ENCODE measurements at places on chromosomes 16 and 17.

DNA sequence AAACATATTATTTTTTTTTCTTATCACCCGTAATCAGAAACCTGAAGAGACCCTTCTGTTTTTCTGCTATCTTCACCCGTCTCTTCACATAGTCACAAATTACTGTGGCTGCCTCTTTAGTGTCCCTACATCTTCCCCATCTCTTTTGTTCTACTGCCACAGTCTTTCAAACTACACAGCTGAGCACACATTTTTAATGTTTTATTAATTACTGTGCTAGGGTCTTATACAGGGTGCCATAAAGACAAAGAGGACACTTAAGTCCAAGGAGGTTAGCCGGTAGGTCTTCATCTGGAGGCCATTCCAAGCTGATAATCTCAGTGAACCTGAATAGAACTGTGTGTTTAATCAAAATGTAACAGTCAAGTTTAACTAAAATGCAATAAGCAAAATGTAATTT lies 20.7 kb downstream of the CNTNAP4 start:
- DNase-seq = no peak

DNA sequence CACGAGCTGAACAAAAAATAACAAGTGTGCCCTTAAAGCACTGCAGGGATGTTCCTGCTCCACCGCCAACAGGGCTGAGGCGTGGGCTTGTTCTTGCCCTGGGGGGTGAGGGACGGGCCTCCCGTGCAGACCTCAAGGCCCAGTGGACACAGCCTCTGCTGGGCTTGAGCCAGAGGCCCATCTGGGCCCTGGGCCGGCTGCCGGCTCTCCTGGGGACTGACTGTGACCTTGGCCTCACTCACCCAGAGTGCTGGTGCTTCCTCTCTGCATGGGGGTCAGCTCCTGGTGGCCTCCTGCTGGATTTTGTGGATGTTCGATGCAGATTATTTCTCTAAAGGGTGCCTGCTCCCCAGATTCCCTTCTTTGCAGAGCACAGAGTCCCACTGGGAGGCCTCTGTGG lies 54.2 kb upstream of the CDR2 start:
- no peak for DNase-seq

GRCh38 chr16:4378999-4379690 lies 7.5 kb downstream of the VASN start:
- no peak for DNase-seq

DNA sequence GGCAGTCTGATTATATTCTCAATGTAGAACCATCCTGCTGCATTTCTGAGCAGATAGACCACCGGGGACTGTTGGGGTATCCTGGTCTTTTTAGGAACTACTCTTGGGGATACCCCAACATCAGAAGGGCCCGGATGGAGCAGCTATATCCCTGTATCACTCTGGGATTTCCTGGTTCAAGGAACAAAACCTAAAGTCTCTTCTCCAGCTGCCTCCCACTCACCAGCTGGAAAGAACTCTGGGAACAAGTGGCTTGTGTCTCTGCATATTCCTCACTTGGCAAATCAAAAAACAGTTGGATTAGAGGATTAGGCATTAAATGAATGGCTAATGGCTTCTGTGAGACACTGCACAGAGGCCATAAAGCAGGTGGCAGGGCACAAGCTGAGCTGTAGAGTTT lies 62.3 kb upstream of the HS3ST2 start:
- no peak for DNase-seq

- no peak for DNase-seq
These were observed 19.3 kb downstream of the KNOP1 start for GRCh38 chr16:19698480-19699465.

GRCh38 chr17:52420555-52421078 lies 262.1 kb upstream of the CA10 start:
- no peak for DNase-seq

DNA sequence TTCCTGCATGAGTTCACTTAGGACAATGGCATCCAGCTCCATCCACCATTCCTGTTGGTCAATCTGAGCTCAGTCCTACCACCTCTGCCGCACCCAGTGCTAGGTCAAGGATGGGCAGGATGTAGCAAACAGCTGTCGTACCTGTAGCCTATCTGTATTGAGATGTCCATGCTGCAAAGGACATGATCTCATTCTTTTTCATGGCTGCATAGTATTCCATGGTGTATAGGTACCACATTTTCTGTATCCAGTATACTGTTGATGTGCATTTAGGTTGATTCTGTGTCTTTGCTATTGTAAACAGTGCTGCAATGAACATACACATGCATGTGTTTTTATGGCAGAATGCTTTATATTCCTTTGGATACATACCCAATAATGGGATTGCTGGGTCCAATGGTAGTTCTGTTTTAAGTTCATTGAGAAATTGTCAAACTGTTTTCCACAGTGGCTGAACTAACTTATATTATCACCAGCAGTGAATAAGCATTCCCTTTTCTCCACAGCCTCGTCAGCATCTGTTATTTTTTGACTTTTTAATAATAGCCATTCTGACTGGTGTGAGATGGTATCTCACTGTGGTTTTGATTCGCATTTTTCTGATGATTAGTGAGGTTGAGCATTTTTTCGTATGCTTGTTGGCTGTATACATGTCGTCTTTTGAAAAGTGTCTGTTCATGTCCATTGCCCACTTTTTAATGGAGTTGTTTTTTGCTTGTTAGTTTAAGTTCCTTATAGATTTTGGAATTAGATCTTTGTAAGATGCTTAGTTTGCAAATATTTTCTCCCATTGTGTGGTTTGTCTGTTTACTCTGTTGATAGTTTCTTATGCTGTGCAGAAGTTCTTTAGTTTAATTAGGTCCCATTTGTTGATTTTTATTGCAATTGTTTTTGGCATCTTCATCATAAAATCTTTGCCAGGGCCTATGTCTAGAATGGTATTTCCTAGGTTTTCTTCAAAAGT lies 7.2 kb upstream of the MRTFB start:
- no peak for DNase-seq

DNA sequence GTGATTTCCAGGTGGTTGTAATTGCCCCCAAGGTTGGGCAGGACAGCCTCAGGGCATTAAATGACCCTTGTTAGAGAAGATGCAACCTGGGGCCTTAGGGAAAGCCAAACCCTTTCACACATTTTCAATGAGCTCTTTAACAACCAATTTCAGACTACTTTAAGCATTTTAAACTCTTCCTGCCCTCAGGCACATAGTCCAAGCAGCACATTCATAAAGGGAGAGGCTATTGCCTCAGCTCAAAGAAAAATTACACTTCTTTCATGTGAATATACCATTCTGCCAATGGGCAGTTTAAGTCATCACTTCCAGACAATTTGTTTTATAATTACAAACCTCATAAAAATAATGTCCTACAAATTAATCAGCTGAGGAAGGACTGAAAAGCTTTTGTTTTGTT lies 544.5 kb downstream of the NPIPA7 start:
- no peak for DNase-seq

DNA sequence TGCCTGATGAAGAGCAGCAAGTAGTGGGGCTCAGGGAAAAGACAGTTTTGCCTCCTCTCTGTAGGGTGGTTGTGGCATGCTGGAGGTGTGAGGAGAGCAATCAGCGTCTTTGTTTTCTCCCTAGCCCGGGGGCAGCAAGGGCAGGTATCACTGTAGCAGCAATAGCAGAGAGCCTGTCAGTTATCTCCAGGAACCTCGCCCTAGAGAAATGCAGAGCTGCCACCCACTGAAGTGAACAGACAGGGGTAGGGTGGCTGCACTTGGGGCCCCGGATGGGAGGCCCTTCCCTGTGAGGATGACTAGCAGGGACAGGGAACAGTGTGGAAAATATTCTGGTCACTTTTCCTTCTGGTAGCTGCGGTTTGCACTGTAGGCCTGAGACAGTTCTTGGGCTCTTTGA lies 886.5 kb downstream of the CDH8 start:
- no peak for DNase-seq

GRCh38 chr17:61678339-61678738 lies 87.3 kb upstream of the NACA2 start:
- no peak for DNase-seq

- DNase-seq = no peak
These were observed 8.2 kb upstream of the EIF1 start for GRCh38 chr17:41680426-41681040.

DNA sequence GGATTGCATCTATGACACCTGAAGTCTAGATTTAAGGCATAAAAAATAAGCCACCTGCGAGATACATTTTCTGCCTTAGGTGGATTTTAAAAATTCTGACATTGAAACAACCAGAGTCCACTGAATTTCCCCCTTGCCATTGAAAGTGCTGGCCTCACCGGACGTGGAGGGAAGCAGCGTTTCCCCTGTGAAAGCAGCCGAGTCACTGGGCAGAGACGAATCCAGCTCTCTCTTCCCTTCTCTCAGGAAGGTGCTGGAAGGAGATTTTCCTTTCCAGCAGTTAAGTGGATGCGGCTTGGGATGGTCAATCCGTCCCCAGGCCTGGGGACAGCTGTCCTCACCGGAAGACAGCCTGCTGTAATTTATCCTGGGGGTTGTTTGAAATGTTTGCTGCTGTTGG lies 270.9 kb upstream of the FOXF1 start:
- no peak for DNase-seq

DNA sequence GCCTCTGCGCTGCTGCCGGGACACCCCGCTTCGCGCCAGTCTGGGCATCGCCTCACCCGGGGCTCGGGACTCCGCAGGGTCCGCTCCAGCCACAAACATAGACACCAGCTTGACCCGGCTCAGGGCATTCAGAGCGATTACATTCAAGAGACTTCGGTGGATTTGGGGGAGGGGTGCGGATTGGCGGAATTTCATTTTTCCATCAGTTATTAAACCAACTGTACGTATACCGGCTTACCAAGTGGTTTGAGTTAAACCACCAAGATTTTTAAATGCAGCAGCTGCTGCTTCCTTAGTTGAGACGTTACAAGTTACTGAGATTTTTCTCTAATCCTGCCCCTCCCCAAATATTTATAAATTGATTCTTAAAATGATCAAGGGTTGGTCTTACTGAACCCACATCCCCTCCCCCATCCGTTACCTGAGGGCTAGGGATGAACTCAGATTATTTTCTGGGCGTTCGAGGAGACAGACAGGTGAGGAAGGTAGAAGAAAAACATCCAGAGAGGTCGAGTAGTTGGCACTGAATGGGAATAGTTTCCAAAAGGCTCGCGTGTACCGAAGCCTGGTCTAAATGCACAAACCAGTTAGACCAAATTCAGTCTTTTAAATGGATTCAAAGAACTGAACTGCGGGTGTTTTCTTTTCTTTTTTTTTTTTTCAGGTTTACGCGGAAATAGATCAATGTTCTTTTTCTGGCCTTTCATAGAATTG lies 1.5 kb downstream of the CRHR1 start:
- no peak for DNase-seq

- no peak for DNase-seq
These were observed 38.8 kb upstream of the C16orf82 start for GRCh38 chr16:27027971-27028370.

DNA sequence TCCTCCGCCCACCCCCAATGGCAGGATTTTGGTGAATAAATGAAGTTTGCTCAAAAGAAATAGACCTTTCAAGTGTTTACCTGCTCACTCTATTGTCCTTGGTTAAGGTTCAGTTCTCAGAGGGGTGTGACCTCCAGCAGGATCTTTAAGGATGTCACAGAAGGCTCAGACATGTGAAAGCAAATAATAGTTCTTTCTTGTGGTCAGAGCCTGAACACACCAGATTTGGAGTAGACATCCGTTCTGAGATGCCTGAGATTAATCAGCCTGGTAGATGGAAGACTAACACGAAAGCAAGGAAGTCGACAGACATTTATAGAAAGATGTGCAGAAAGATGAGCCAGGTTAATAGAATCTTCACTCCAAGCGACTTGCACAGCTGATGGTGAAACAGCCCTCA lies 557.9 kb upstream of the CDH11 start:
- DNase-seq = no peak

DNA sequence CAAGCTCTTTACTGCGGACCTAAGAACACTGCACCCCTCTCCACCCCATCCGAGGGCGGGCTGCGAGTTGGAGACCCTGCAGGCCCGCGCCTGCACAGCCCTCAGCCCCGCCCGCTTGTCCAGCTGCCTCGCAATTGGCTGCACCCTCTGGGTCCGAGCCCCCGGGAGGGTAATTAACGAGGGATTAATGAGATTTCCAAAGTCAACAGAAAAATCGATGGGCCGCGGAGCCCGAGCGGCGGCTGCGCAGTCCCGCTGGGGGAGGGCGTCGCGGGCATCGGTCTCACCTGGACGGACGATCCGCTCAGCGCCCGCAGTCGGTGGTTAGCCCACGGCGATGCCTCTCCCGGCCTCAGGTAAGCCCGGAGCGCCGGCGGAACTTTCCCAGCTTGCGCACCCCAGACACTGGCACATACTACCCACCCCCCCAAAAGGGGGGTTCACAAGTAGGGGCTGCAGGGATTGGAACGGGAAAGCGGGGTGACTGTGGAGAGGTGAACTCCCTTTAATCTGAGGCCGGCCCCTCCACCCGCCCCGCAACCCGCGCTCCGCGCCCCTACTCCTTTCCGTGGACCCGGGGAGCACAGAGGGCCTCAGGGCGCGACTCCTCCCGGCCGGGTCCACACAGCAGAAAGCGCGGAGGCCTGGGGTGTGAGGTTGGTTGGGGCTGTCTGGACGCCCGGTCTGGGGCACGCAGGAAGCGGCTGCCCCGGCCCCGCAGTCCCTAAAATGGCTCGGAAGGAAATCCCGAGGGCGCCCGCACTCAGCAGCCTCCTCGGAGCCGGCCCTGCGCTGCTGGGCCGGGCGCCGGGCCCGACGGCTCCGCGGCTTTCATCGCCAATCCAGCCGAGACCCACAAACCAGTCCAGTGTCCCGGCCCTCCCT lies at the start of gene OTOP3:
OTOP3 (plus strand) TSS at position 314 of the 885 bp plus-strand sequence; CDS start at position 338, 24 bp downstream.
- DNase-seq = no peak

DNA sequence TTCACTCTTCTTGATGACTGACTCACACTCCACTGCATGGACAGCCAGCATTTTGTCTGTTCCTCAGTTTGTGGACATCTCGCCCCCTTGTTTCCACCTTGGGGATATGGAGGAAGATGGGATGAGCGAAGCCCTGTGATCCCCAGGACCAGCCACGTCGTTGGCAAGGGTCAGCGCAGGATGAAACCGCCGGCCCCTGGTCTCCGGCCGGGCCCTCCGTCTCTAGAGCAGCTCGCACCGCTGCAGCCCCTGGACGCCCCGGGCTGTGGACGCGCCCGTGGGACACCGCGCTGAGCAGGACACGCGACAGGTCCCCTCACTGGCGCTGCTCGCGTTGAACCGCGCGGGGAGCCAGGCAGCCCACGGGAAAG lies 604 bp upstream of the ZC3H18 start:
- no peak for DNase-seq

DNA sequence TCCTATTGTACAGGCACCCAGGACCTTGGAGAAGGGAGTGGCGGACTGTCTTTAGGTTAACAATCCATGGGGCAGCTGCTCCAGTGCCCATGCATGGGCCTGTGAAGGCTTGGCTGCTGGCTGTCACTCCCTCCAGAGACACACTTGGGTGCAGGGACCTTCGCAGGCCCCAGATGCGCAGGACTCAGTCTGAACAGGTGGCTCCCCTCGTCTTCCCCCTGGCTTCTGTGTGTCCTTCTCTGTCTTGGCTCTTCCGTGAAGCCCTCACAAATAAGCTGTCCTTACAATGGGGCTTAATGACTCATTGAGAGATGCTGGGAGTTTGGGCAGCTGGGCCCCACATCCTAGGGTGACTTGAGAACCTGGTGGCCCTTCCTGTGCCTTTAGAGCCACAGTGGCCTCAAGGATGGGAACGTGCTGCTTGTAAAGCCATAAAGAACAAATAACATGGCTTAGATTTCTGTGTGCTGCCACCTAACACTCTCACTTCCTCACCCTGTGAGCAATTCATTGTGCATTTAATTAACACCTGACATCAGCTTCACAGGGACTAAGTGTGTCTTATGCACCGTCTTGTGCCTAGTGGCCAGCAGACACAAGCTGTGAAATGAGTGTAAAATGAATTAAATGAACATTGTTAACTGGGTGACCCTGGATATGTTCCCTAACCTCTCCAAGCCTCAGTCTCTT lies 340.7 kb downstream of the SNX29 start:
- DNase-seq = no peak

- DNase-seq = no peak
These were observed 44.6 kb downstream of the WSB1 start for GRCh38 chr17:27338536-27338985.
